ENCODE measurements at places on chromosomes 6 and 20.
A peak's percentile ranks its signal among the peaks of the same experiment; 100 is the strongest.

DNA sequence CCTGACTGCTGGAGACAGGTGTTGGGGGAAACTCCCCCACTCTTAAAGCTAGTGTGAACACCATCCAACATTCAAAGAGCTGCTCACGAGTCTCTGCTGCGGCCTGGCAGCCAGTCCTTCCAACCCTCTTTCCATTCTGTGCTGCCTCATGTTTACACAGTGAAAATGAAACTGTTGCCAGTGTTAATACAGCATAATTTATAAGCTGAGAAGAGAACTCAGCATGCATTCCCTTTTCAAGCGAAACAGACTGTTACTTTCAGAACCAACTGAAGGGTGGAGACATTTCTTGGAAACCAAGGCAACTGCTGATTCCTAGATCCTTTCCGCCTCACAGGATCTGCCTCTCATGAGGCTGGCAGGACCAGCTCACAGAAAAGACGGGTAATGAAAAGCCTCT lies 533.8 kb upstream of the ID4 start:
- no peak for DNase-seq

DNA sequence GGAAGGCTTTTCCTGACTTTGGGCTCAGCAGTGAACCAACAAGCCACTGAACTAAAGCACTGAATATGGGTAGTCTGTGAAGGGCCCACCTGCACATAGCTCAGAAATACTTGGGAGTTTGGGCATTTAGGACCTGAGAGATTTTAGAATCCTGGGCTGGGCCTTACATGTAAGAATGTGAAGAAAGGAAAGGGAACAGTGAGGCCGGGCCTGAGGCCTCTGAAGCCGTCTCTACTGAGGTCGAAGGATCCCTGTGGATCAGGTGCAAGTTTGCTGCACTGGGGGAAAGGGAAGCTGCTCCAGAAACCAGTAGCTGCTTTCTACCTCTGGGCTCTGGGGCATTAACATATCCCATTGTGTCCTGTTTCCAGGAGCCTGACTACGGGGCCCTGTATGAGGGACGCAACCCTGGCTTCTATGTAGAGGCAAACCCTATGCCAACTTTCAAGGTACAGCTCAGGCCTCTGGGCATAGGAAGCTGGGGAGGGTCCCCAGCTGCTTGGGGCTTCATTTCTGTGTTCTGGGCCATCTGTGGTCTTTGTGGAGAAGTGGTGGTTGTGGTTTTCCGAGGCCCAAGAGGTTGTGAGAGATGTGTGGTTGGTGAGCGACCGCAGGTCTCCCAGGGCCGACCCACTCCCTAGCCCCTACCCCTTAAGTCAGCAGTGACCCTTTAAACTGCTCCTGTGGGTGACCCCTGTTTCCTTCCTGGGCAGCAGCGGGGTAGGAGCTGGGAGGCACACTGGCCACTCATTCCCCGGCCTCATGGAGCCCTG lies 30.3 kb downstream of the PLCG1 start:
- no peak for DNase-seq

DNA sequence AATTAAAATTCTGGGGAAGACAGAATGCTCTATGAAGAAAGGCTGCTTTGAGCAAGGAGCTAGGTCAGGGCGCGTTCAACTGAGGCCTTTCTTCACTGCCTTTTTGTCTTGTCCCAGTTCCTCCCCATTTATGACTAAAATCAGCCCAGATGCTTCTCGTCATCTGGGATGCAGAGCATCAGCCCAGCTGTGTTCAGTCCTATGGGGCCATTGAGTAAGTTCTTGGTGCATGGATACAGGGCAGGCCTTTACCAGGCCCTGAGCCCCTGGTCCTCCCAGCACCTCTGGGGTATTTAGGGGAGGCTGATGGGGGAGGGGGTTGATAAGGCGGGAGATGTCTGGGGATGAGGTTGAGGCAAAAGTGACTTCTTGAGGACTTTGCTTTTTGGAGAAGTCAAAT lies 55.7 kb downstream of the PTPN1 start:
- peak; percentile 23 for DNase-seq

GRCh38 chr6:110018486-110018885 lies 40.4 kb downstream of the GPR6 start:
- no peak for DNase-seq
